Thyroid gland (tissue), 4 donors: ENCODE measurements at places on chromosomes 6 and 20. TPM values are rescaled to one million over a fixed set of nuclear protein-coding genes. Genes with fewer than 3 reads are reported as not detected.

C2 gene
- total RNA-seq = 5.9 TPM

AIF1 gene
- 13.9 TPM for total RNA-seq

NAA20 gene
- 62.7 TPM for total RNA-seq

SRMS gene
- not detected for total RNA-seq

BYSL gene
- total RNA-seq = 4.0 TPM

HLA-DQA1 gene
- total RNA-seq = 1.7 TPM

SRSF12 gene
- 2.4 TPM for total RNA-seq

CFAP61 gene
- total RNA-seq = 1.6 TPM

SMLR1 gene
- total RNA-seq = not detected
